Dermis microvascular lymphatic vessel endothelial cell (primary cell): ENCODE measurements at places on chromosomes 11 and 22. TPM values are rescaled to one million over a fixed set of nuclear protein-coding genes. Genes with fewer than 3 reads are reported as not detected.
A peak's percentile ranks its signal among the peaks of the same experiment; 100 is the strongest.

MPEG1 gene
- not detected in 2 replicates for total RNA-seq

OR5W2 gene
- total RNA-seq: not detected in 2 replicates

KRTAP5-1 gene
- not detected in 2 replicates for total RNA-seq

OR5L2 gene
- not detected in 2 replicates for total RNA-seq

BSCL2 gene
- total RNA-seq: 23.5 and 26.0 TPM in 2 replicates

DRG1 gene
- total RNA-seq: 57.4 and 62.1 TPM in 2 replicates

LMO2 gene
- 47.6 and 50.8 TPM in 2 replicates for total RNA-seq

FAM227A gene
- 0.26 and 0.38 TPM in 2 replicates for total RNA-seq

SPTBN2 gene
- total RNA-seq: 18.1 and 22.6 TPM in 2 replicates

PIH1D2 gene
- total RNA-seq: 0.51 and 1.2 TPM in 2 replicates

RAG1 gene
- total RNA-seq: 1.0 and 1.1 TPM in 2 replicates

- DNase-seq: no peak
Observed at GRCh38 chr22:41524809-41525449, 19.3 kb downstream of the POLR3H start.

- DNase-seq: peak; percentile 31
Observed at GRCh38 chr22:50399751-50400331, 56.7 kb downstream of the PPP6R2 start.

- DNase-seq: peak; percentile 16
Observed at GRCh38 chr11:112017538-112017937, 7.7 kb upstream of the DLAT start.

GRCh38 chr11:85843929-85844328 lies 11.3 kb upstream of the CCDC83 start:
- no peak for DNase-seq

DNA sequence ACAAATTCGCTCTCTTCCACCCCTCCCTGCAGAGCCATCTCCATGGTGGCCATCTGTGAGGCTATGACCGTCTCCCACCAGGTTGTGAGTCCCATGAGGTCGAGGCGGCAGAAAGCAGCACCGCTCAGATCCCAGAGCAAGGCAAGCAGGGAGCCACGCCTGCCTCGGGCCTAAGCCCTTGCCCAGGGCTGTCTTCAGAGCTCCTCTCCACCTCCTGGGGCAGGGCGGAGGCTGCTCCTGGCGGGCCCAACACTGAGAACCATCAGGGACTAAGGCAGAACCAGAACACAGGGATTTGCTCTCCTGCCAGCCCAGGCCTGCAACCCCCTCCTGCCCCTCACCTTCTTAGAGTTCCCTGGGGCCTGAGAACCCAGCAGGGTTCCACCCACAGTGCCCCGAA lies 80.9 kb upstream of the WNT11 start:
- no peak for DNase-seq

DNA sequence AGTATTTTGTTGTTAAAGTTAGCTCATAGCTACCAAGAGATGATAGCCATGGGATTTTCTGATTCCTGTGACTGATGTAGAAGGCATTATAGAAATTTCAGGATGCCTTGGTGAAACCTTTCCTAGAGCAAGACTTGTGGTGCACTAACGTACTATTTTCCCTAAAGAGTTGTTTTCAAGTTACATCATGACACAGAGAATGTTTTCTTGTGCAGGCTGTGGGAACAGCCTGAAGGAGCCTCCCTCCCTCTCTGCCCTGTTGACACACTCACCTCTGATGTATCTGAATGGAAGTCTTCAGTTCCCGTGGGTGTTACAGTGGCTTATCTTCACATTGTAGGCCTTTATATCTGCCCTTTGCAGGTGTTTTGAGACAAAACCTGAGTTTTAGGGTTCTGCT lies 121.6 kb downstream of the LDLRAD3 start:
- DNase-seq: no peak

DNA sequence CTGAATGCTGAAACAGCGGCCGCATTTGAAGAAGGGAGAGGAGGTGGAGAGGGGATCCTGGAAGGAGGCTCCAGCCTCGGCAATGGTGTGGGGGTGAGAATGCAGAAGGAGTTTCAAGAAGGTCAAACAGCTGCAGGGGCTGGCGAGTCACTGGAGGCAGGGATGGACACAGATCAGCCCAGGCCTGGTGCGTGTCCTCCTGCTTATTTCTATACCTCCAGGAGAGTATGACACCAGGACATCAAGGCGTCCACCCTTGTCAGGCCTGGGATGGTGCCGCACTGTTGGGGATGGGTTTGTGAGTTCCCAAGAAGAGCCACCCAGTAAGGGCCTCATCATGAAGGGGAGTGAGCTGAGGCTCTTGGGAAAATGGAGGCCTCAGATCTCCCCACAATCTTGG lies 23.1 kb downstream of the IGLL1 start:
- no peak for DNase-seq

- DNase-seq: no peak
Observed at GRCh38 chr11:118799372-118799771, 8.4 kb upstream of the DDX6 start.

DNA sequence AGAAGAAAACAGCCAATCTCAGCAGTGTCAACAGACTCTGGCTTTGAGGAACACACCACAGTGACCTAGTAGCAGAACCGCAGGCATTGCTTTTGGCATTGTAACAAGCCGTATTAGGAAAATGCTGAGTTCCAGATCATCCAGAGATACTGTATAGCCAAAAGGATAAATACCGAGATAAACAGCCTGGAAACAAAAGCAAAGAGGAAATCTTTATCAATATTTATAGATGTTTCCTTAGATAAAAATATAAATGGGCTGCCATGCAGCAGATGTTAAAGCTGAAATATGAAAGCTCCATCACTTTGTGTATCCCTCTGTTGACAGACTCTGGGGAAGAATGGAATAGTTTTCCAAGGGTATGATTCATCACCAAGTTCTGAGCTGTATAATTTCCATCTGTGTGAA lies 98.9 kb upstream of the TP53AIP1 start:
- no peak for DNase-seq

GRCh38 chr11:9302448-9302847 lies 11.9 kb downstream of the TMEM41B start:
- no peak for DNase-seq

DNA sequence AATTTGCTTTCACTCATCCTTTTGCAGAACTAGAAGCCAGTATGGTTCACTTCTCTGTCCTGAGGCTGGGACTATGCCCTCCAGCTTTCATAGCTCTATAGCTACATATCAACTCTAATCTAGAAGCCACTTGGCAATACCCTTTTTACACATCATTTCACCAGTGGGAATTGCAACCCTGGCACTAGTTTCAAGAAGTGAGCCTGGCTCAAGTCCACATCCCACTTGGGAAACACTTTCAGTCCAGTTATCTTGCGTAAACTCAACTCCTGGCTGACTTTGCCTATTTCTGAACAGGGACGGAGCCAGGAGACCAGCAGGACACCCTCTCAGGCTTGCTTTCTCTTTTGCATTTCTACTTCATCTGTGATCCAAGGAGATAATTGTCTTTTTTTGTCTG lies 19.9 kb upstream of the FAT3 start:
- no peak for DNase-seq

GRCh38 chr11:6258571-6259081 lies 1.0 kb upstream of the CCKBR start:
- DNase-seq: no peak

DNA sequence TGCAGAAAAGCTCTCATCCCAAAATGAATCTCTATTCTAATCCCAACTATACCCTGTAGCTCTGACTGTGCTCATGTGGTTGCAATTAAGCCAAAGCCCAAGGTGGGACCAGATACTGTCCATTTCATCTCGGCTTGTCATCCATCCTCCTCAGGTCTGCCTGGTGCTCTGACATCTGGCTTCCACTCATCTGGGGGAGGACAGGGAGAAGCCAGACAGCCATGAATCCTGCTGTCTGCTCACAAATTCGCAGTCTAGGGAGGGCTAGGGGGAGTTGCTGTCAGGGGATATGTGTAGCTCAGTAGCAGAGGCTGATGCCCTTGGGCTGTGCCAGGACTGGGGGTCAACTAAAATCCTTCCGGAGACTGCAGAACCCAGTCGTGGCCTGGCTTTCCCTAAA lies 167.1 kb downstream of the ETS1 start:
- DNase-seq: no peak

DNA sequence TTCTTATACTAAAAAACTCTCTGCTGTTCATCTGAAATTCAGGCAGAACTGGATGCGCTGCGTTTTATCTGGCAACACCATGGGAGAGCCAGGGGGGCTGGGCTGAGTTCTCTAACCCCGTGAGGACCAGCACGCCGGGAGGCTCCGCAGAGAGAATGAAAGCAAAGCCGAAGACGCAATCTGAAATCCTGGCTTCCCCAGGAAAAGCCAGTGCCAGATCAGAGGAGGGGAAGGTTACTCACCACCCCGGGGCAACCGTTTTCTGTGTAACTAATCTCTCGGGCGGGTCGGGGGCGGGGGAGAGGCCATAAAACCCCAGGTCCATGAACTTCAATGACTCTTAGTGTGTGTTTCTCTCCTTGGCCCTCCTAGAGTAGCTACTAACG lies 99.4 kb downstream of the SHANK2 start:
- no peak for DNase-seq

GRCh38 chr11:10807493-10808234 lies 1.1 kb downstream of the EIF4G2 start:
- no peak for DNase-seq

GRCh38 chr11:6012035-6012668 lies 5.4 kb upstream of the OR56A4 start:
- no peak for DNase-seq

GRCh38 chr22:32901925-32902324 lies 100.4 kb downstream of the TIMP3 start:
- DNase-seq: no peak

DNA sequence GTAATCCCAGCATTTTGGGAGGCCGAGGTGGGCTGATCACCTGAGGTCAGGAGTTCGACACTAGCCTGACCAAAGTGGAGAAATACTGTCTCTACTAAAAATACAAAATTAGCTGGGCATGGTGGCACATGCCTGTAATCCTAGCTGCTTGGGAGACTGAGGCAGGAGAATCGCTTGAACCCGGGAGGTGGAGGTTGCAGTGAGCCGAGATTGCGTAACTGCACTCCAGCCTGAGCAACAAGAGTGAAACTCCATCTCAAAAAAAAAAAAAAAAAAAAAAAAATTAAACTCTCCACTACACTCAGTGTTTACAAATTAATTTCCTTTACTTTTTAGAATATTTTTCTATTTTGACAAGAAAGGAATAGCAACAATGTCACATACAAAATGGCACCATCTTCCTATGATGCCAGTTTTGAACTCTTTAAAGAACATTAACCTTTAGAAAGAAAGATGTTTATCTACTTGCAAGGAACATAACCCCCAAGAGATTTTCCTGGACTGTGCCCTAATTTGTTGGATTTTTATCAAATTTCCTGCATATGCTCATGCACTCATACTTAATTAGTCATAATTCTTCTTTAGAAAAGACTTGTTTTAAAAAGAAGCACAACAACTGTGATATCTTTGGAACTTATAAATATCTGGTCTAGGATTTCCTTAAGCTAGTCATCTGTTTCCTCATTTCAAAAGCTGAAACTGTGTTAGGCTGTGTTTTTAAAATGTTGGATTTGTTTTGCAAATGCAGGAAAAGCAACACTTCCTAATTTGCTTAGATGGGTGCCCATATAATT lies 22.6 kb upstream of the HIPK3 start:
- DNase-seq: peak; percentile 70

GRCh38 chr22:31155422-31155821 lies 4.6 kb upstream of the RNF185 start:
- peak; percentile 46 for DNase-seq

- DNase-seq: no peak
Observed at GRCh38 chr11:68958211-68958610, 22.6 kb downstream of the MRGPRD start.

DNA sequence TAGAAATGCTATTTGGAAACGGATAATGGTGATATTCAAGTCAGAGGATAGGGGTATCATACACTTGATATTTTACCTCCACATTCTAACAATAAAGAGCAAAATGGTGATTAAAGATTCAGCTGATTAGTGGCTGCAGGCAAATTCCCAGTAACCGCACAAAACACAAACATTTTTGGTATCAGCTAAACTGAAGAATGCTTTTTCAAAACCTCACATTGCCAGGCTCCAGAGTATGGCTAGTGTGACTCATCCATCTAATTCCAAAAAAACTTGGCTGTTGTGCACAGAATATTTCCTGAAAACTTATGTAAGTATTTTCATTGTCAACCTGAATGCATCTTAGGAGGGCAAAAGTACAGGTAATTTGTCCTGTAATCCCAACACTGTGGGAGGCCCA lies 10.9 kb downstream of the SRPRA start:
- DNase-seq: peak; percentile 18

DNA sequence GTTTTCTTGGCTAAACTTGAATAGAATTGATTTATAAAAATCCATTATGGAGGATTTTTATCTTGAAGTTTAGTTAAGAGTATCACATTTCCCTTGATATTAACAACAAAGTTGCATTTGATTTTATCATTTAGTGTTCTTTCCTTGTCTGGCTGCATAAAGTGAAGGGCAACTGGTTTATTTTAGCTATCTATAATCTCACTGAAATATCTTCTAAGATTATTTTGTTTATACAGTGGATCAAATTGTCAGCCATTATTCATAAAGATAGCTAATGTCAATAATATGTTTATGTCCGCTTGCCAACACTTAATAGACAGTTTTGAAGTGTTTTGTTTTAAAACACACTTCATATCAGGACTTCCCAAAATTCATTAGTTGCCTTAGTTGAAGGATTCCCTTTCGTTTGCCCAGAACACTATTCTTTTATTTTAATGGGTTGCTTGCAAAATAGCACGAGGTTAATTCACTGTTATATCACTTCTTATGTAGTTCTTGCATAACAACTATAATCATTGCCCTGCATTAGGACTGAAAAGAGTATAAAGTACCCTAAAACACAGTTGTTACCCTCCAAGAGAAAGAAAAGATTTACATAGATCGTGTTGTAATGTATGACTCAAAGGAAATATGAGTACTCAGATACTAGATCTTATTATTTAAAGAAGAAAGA lies 73.0 kb downstream of the MSANTD4 start:
- no peak for DNase-seq

DNA sequence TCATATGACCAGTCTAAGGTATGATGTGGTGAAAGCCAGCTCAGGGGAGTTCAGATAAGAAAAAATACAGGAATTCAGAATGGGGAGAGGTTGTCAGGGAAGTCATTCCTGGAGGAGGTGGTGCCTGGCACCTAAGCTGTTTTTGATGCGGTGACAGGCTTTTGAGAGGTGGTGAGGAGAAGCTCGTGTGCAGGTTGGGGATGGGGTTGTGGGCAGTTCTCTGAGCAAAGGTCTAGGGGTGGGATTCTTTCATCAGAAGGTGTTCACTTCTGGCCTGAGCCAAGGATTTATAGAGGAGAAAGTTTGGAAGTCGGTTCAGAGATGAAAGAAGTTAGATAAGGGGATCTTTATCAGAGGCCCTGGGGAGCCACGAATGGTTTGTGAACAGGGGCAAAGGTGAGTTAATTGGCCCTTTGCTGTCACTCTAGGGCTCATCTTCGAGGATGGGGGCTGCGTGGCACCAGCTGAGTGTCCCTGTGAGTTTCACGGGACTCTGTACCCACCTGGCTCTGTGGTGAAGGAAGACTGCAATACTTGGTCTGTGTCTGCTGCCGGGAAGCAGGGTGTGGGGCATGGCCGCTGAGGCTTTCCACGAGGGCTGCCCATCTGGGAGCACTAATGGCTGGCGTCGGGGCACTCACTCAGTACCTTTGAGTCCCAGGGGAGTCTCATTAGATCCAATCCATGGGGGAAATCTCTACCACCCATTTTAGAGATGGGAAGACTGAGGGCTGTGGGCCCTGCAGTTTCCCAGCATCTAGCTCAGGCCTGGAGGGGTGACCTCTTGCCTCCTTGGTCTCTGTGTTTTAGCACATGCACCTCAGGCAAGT lies 13.4 kb downstream of the OTOG start:
- no peak for DNase-seq

- no peak for DNase-seq
Observed at GRCh38 chr22:19234126-19234896, 55.8 kb upstream of the SLC25A1 start.

- no peak for DNase-seq
Observed at GRCh38 chr22:40862537-40862936, 624 bp upstream of the DNAJB7 start.
